ENCODE measurements at places on chromosomes 2 and 18.

DNA sequence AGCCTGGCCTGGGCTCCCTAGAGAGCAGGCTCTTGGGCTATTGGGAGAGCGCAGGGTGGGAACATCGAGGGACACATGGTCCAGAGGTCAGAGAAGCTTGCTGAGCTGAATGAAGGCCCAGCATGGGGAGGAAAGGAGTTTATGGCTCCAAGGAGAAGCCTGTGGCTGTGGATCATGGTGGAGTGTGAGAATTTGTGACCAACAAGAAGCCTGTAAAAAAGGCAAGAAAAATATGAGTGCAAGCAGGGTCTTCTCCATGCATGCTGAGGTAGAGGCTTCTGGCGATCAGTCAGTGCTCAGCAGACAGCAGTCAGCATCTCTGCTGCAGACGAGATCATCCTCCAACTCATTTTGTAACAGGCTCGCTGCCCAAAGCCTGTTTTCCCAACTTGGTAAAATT lies 1.3 kb upstream of the SCYGR3 start:
- DNase-seq, result no peak

DNA sequence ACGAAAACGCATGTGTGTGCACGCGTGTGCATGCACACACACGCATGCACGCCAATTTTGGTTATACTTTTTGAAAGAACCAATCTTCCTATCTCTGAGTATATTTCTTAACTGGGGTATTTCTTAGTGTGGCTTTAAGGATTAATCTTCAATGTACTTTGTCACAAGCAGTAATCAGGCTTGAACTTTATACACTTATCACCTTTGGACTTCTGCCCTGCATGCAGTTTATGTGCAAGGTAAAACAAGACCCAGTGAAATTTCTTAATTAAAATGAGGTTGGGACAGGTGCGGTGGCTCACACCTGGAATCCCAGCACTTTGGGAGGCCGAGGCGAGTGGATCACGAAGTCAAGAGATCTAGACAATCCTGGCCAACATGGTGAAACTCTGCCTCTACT lies 85.3 kb downstream of the OSBPL6 start:
- no peak for DNase-seq

DNA sequence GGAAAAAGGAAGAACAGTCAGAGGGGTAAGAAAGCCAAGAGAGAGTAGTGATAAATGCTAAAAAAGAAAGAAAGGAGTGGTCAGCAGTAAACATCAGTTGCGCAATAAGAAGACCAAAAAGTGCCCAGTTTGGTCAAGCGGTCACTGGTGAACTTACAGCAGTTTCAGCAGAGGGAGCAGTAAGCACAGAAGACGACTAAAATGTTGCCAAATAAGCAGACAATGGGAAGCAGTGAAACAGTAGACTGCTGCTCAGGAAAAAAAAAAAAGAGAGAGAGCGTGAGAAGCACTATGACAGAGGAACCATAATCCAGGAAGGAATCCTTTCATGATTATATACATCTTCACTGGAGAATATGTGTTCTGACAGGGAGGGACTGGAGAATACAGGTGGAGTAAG lies 45.8 kb downstream of the DNAJC10 start:
- no peak for DNase-seq

- no peak for DNase-seq
Observed at GRCh38 chr2:137047369-137047768, 282.0 kb downstream of the THSD7B start.

DNA sequence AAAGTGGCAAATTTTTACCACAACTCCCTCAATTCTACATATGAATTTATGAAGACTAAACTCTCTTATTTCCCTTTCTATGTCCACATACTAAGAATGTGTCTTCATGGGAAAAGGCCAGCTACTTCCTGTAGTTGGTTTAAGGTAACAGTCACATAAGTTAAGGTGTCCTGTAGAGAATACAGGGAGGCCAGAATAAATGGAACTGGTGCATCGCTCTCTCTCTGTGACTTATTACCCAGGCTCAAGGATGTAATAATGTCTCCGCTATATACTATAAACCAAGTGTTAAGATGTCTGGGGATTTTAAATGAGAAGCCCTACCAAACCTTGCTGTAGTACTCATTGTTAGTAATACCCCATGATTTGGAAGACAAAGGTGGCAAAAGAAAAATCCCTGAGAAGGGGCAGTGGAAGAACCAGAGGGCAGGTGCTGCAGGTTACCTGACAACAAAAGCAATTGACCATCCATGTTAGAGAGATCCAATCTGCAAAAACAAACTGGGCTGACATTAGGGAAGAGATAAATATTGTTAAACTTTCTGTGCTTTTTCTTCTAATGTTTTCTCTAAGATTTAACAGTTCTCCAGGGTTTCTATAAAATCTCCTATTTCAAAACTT lies 372.8 kb downstream of the TMX3 start:
- no peak for DNase-seq

- DNase-seq, result no peak
Observed at GRCh38 chr2:27369471-27370025, 590 bp downstream of the EIF2B4 start.

DNA sequence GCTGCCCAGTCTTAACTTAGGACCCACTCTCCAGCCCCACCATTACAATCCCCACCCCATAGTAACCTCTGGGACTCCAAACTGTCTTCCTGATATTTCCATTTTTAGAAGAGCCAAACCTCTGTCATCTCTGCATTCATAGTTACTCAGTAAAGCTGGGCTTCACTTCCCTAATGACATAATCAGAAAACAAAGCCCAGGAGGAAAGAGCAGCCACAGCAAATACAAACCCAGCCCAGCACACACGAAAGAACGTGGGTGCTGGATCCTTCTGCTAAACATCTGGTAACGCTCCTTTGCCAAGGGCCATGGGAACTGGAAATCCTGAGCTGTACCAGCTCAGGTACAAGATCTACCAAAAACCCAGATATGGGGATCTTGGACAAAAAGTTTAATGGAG lies 36.8 kb upstream of the RIOK3 start:
- peak; percentile 49 for DNase-seq

DNA sequence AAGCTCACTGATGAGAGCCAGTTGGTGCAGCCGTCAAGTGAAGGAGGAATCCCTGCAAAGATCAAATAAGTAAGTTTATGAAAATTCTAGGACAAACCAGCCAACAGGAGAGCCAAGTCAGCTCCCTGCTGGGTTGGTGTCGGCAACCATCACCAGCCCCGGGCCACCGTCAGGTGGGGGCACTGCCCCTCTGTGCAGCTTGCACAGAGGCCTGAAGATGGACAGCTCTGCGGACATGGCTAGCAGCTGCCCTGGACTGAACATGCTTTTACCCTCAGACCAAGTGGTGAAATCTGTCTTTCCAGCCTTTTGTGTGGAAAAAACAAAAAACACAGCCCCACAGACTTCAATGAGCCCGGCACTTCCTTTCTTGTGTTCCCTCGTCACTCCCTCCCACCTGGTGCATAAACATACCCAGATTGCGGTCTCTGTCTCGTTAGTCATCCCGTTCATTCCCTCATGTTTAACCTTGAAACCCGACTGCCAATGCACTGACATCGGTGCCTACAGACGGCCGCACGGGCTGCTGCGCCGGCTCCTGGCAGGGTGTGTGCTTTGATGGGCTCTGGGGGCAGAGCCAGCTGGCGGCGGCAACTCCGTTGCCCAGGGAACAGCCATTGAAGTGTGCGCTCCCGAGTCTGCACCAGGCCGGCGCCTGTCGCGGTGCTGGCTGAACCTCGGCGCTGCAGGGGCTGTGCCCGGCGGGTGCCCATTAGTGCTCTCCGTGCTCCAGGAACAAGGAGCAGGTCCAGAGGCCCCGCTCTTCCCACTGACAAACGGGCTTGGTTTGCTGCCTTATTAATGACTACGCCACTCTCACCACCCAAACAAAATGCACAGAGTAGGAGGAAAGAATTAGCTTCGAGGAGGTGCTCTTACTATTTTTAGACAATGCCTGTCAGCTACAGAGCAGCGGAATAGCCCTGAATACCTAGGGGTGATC lies 95.3 kb downstream of the EIPR1 start:
- no peak for DNase-seq

DNA sequence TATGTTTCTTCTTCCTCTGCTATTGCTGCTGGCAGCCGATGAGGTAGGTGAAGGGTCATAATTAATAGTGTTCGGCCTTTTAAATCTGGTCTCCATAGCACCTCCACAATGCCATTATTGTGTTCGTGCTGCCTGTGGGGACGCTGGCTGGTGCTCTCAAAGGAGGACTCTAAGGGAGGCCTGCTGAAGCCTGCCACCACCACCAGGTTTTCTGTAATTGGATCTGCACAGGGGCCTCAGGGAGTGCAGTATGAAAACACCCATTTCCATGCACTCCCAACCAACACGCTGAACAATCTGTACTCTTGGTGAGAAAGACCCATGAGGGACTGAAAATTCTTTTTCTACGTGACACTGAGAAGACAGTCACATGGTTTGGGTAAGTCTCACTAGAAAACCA lies 17.6 kb upstream of the CLIP4 start:
- no peak for DNase-seq

GRCh38 chr2:68968221-68968620 lies 6.2 kb upstream of the GKN1 start:
- DNase-seq, result no peak

DNA sequence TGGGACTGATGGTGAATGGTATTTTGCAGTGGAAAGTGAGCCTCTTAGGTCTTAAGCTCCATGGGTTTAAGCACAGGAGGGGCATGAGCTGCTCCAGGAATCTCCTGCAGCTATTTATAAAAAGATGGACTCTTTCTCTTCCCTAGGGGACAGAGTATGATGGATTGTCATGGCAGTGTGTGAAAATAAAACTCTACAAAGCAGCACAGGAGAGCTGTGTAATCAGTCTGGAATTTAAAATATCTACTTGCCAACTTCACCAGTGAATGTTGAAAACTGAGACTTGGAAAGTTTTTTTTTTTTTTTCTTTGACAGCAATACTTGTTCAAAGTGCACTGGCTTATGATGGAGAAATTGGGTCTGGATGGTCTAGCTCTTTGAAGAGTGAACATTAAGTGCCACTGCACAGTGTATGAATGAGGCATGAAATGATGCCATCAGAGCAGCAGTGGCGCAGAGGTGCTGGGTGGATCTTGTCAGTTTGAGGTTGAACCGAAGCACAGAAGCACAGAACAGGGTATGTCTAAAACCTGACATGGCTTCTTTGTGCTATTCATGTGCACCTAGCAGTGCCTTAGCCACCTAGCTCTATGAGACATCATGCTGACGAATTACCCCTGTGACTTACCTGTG lies 245.4 kb downstream of the PTPRM start:
- no peak for DNase-seq

DNA sequence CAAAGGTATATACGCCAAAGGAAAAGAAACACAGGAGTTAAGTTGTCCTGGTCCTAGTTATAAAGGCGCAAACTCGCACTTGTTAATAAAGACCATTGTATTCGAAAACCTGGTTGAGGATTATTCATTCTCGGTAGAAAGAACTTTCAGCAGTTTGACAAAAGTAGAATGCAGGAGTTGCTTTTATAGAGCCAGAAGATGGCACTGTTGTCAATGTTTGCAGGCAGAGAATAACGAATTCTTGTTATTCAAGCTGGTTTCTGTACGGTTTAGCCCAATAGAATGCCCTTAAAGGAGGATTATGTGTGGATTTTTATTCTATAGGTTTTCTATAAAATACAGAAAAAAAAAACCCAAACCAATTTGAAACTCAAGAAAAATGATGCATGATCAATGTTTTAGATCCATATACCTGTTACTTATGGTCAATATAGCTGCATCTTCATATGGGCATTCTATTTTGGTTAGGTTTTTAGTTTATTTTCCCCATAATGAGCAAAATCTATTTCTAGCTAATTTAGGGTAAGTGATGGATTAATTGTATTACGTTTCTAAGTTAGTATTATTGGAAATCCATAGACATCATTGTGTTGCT lies 510.3 kb downstream of the PLCL1 start:
- peak; percentile 7 for DNase-seq

- DNase-seq, result no peak
Observed at GRCh38 chr2:101574622-101575021, 99.7 kb upstream of the RFX8 start.

DNA sequence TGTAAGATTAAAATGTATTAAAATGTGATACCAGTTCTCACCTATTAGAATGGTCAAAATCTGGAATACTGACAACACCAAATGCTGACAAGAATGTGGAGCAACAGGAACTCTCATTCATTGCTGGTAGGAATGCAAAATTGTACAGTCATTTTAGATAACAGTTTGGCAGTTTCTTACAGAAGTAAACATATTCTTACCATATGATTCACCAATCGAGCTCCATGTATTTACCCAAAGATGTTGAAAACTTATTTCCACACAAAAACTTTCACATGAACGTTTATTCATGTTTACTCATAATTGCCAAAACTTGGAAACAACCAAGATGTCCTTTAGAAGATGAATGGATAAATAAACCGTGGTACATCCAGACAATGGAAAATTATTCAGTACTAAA lies 1193.5 kb upstream of the ACVR2A start:
- no peak for DNase-seq

GRCh38 chr2:230184727-230185578 lies 34.8 kb downstream of the SP110 start:
- DNase-seq, result no peak

Data from GF-D8 (cell line).